Epithelial cell of proximal tubule (primary cell): ENCODE measurements at places on chromosomes 16 and 17.

GRCh38 chr17:56074361-56074890 is 78.8 kb upstream of the ANKFN1 start:
- DNase-seq = no peak

DNA sequence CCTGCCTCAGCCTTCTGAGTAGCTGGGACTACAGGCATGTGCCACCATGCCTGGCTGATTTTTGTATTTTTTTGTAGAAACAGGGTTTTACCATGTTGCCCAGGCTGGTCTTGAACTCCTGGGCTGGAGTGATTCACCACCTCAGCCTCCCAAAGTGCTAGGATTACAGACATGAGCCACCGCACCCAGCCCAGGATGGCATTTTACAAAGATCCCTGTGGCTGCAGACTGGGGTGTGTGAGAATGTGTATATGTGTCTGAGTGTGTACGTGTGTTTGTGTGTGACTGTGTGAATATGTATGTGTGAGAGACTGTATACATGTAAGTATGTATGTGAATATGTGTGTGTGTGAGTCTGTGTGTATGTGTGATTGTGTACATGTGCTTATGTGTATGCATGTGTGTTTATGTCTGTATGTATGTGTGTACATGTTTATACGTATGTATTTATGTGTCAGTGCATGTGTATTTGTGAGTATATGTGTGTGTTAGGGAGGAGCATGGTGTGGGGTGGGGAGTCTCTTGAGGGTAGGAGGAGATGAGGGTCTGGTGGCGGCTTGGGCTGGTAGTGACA is 17.0 kb downstream of the RPTOR start:
- DNase-seq = no peak

GRCh38 chr17:79391376-79392233 is 219.2 kb downstream of the RBFOX3 start:
- DNase-seq = no peak

- no peak for DNase-seq
Observed at GRCh38 chr17:12977008-12977751, 40.6 kb downstream of the ELAC2 start.

GRCh38 chr17:42521036-42521435 is 15.0 kb upstream of the NAGLU start:
- DNase-seq = no peak

DNA sequence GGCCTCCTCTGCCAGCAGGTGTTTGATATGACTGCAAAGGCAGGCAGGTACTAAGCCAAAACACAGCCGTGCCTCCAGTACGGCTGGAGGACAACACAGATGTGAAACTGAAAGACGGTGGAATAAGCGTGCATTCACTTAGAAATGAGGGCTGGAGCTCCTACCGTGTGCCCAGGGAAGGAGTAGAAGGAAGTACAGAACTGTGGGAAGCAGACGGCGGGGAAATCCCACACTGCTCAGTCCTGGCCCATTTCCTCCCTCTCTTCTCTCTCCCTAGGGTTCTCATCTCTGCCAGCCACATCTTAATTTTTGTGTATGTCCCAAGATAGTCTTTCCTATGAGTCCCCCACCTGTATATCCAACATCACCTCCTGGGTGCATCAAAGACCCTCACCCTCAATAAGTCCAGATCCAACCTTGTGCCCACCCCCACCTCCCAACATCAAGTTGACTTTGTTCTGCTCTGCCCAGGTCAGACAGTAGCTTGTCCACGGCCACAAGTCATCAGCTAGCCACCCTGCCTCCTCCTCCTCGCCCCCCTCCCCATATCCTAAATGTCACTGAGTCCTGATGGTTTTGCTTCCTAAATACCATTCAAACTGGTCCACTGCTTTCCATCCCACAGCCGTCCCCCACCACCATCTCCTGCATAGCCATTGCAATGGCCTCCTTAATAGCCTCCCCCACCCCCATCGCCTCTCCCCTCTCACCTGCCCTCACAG is 77.1 kb upstream of the RPL38 start:
- DNase-seq = no peak

- no peak for DNase-seq
Observed at GRCh38 chr16:68446681-68447652, 1.3 kb downstream of the SMPD3 start.

GRCh38 chr16:85749771-85750145 is 1.1 kb downstream of the C16orf74 start:
- DNase-seq = no peak

DNA sequence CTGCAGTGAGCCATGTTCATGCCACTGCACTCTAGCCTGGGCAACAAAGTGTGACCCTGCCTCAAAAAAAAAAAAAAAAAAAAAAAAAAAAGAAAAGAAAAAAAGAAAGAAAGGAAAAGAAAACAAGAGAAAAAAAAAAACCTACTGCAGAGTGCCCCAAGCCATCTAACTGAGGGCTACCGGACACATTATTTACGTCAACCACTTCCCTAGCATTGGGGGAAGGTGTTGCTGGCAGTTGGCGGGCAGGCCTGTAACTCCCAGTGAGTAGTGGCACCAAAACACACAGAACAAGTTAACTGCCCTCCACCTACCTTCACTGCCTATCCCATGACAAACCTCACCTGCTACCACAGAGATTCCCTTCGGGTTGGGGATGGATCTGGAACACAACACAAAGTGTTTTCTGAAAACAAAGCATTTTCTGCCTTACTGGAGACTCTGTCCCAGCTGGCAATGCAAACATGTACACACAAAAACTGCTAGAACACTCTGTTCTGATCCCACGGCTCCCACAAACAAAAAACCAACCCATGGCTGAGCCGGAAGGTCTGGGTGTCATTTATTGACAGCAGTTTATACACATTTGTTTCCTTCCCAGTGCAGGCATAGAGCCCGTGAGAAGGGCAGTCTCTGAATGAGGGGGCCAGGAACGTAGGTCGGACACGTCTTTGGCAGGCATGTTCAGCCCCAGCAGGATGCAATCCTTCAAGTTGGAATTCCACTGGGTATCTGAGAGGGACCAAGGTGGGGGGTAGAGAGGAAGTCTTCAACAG is 11.0 kb downstream of the PHB1 start:
- DNase-seq = no peak

GRCh38 chr17:45770632-45771270 is 13.4 kb upstream of the CRHR1 start:
- DNase-seq = no peak

DNA sequence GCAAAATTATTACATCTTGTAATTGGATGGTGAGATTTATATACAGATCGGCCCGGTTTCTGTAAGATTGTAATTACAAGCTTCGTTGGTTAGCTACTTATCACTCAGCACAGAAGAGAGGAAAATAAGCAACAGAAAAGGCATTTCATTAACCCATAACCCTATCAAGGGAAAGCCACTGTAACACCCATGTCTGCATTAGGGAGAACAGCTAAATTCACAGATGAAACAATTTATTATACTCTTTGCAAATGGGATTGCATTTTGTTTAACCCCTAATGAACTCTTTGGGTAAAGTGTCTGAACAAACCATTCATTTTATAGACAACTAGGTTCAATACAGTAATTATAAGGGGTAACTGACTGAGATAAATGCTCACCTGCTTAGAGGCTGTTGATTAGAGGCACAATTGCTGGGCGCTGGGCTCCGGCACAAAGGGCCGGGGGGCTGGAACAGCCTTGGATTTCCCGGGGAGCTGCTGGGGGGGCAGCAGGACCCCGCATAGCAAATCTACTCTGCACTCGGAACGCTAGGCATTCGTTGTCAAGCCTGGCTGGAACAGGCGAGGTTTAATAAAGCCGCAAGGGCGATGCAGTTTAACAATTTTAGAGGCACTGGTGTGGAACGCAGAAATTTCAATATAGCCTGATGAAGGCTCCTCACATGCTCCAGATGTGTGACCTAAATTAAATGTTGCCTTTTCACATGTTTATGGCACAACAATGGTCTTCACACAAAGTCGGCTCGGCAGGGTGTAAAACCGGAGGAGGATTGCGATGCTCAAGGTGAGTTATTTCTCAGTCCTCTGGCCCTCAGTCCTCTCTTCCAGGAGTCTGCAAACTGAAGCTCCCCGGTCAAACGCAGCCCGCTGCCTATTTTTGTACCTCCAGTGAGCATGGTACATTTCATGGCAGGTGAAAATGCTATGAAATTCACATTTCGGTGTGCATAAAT is 134.0 kb upstream of the IRX6 start:
- no peak for DNase-seq

DNA sequence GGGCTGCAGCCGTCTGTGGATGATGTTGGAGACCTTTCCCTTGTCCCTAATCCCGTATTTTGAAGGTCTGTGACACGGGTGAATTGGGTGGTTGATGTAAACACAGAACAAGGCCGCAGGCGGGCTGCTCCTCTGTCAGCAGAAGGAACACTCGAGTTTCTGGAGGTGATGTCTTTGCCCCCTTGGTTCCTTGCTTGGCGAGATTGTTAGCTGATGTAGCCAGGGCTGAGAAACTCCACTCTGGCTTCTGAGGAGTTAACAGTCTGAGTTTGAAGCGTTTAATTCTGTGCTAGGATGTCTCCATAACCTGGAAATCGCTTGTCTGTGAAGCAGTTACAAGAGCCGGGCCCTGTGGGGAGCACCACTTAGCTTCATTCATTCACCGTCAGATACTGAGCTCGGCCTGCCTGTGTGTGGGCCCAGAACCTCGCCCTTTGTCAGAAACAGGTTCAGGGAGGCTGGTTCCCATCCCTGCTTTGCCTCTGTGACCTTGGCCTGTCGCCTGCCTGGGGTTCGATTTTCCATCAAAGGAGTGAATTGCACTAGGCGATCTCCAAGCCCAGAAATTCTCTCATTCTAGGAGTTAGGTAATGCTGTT is 1.3 kb downstream of the MAPK8IP3 start:
- no peak for DNase-seq

- DNase-seq = no peak
Observed at GRCh38 chr16:56190048-56190676, 1.1 kb upstream of the GNAO1 start.

- DNase-seq = no peak
Observed at GRCh38 chr16:24428756-24429155, 110.6 kb upstream of the RBBP6 start.

DNA sequence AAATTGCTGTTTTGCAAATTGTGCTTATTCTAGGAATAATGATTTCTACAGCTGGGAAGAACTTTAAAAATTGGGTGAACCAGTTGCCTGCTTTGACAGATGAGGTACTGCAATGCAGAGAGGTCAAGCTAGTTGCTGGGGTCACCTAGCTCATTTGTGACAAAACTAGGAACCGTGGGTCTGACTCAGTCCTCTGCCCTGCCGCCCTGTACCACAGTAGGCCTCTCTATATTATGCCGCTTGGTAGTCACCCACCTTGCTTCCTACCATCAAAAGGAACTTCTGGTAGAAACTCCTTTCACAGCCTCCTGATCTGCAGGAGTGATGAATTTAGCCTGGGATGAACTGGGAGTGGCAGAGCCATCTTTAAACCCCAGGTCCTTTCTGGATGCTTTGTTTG is 105.7 kb downstream of the PITPNC1 start:
- DNase-seq = no peak

- DNase-seq = no peak
Observed at GRCh38 chr16:85998868-85999729, 100.1 kb downstream of the IRF8 start.

GRCh38 chr16:12588510-12588909 is 215.2 kb downstream of the CPPED1 start:
- no peak for DNase-seq

- no peak for DNase-seq
Observed at GRCh38 chr17:75115555-75115954, 5.8 kb downstream of the ARMC7 start.

DNA sequence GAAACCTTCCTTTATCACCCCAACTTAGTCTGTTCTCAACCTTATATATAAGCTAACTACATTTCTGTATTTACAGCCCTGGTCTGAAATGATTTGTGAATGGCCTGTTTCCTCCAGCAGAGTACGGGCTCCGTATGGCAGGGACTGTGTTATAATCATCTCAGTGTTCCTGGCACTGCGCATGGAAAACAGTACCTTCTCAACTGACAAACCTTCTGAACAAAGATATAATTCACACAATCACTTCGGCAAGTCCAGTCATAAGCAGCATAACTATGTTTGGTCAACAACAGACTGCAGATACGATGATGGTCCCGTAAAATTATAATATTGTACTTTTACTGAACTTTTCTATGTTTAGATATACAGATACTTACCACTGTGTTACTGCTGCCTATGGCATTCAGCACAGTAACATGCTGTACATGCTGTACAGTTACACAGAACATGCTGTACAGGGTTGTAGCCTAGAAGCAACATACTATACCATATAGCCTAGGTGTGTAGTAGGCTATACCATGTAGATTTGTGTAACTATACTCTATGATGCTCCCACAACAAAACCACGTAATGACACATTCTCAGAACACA is 30.0 kb downstream of the ANKFY1 start:
- no peak for DNase-seq

DNA sequence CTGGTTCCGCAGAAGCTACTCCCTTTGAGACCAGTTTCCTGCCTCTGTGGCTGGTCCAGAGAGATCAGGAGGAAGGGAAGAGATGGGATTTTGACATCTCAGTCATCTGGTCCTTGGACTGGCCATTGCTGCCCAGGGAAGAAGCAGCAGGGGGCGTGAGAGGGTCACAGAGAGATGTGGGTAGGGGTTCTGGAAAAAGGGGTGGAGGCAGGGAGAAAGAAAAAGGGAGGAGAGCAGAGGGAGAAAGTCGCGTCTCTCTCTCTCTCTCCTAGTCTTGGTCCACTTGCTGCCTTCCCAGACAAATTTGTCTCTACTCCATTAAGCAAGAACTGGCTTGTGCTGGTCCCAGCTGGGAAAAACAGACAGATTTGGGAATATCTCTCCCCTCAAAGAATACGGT is 4.4 kb downstream of the SHBG start:
- no peak for DNase-seq

DNA sequence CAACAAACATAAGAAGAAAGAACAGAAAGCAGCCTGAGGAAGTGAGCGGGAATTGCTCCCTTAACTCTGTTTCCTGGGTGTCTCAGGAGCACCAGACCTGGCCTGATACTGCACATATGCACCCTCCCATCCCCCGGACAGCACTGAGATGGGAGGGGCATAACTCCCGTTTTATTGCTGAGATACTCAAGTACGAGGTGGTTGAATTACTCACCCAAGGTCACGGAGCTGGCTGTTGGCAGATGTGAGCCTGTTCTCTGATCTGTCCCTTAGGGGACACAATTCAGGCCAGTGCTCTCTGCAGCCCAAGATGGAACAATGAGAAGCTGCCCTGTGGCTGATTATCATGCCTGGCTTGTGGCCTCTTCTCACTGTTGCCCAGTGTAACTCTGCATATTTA is 9.1 kb upstream of the MED9 start:
- no peak for DNase-seq

GRCh38 chr17:5541610-5542202 is 42.6 kb downstream of the NLRP1 start:
- no peak for DNase-seq

DNA sequence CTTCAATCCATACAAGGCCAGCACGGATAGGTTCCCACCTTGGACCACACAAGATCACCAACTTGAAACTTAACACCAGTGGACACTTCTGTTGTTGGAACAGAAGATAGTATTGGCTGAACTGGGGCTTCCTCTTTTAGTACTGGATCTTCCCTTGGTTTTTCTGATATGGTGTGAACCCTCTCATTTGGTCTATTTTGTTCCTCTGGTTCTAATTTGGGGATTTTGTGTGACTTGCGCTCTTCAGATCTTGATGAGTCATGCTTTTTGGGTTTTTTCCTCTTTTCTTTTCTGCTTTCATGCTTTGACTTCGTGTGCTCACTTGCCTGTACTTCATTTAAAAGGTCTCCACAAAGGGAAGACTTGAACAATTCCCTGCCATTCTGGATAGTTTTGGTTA is 39.0 kb downstream of the SOST start:
- no peak for DNase-seq

GRCh38 chr16:89922477-89922883 is 662 bp upstream of the TUBB3 start:
- DNase-seq = peak; percentile 43

- DNase-seq = no peak
Observed at GRCh38 chr16:88726981-88727380, 20.7 kb downstream of the CTU2 start.

GRCh38 chr17:1229900-1230501 is 40.2 kb upstream of the BHLHA9 start:
- no peak for DNase-seq
